Omental fat pad (tissue), 4 donors: ENCODE measurements at places on chromosomes 4 and X. TPM values are rescaled to one million over a fixed set of nuclear protein-coding genes. Genes with fewer than 3 reads are reported as not detected.

Gene LEF1
- total RNA-seq, result 3.2 TPM

DNA sequence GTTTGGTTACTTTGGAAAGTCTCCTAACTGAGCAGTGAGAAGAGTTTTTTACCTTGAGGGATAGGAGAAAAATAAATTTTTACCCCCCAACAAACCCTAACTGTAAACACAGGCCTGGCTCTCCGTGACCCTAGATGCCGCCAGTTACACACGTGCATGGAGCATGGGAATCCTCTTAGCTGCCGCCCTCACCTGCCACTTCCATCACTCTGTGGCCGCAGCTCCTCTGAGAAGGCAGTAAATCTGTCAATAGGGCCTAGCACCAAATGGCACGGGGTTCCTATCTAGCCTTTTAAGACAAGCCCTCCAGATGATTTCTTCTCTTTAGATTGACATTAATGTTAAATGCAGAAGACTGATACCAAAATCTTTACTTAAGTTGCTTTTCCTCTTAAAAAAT, 330.3 kb upstream of the FAM241A start:
- DNase-seq, result no peak

Gene MAGEC1
- total RNA-seq, result not detected

DNA sequence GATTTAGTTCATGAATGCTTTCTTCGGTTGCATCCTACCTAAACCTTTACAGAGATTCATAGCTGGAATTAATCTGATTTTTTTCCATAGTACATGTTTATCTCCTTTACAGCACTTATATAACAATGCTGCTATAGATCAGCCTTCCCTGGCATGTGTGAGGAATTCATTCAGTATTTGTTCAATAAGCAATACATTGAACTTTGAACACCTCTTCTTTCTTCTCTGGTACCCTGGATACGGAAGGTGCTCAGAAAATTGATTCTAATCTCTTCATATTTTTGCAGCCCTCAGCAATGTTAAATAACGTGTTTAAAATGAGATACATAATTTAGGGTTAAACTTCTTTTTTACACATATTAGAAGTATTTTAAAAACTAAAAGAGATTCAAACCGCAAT, 467.4 kb downstream of the TRIML1 start:
- no peak for DNase-seq

GRCh38 chr4:118035309-118035708, 1.0 kb downstream of the NDST3 start:
- no peak for DNase-seq

- no peak for DNase-seq
Measured at GRCh38 chrX:10992110-10992509, 119.0 kb upstream of the HCCS start.

DNA sequence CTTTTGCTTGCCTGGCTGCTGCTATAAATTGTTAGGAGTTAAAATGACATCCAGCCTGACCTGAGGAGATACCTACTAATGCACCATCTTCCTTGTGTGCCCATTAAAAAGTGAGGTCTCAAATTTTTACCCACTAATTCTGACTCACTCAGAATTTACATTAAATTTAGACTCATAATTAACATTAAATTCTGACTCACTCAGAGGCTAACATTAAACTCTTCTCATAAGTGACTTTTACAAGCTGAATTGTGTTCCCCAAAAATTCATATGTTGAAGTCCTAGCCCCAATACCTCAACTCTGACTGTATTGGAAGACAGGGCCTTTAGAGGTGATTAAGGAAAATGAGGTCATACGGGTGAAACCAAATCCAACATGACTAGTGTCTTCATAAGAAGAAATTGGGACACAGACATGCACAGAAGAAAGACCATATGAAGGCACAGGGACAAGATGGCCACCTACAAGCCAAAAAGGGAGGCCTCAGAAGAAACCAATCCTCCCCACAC, 11.8 kb downstream of the CASP6 start:
- no peak for DNase-seq

- DNase-seq, result no peak
Measured at GRCh38 chrX:87517571-87518141, at the start of gene KLHL4. KLHL4 (plus strand) TSS chrX:87517802; CDS start chrX:87517894, 92 bp downstream.

DNA sequence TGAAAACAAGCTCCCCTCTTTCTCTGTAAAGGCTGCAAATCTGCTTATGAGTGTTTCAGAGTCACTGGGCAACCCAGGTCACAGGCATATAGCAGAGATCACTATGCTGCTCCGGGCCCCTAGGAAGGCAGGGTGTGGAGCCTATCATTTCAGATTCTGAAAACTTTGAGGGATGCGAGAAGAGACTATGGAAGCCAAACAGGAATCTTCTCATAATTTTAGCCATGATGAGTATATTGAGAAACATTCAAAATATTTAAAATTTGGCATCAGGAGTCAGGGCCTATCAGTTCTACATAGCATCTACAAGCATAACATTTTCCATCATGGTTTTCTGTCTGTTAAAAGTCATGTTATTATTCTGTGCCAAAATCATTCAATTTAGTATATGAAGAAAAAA, 61.7 kb upstream of the ATXN3L start:
- no peak for DNase-seq

Gene ADH1A
- total RNA-seq, result 19.3 TPM

- DNase-seq, result no peak
Measured at GRCh38 chr4:154944996-154945395, 163.9 kb downstream of the RBM46 start.

DNA sequence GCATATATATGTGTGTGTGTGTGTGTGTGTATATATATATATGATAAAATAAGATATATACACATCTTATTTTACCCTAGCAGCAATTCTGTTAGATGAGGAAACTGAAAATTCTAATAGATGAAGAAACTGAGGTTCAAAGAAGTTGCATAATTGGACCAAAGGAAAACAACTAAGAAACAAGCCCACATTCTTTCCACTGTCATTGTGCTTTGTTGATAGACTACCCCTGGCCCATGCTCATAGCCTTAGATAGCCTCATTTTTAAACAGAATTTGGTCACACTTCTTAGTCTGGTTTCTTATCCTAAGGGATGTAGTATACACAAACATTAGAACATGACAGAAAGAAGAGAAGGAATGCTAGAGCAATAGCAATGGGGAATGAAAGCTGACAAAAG, 138.8 kb downstream of the NDST3 start:
- no peak for DNase-seq

DNA sequence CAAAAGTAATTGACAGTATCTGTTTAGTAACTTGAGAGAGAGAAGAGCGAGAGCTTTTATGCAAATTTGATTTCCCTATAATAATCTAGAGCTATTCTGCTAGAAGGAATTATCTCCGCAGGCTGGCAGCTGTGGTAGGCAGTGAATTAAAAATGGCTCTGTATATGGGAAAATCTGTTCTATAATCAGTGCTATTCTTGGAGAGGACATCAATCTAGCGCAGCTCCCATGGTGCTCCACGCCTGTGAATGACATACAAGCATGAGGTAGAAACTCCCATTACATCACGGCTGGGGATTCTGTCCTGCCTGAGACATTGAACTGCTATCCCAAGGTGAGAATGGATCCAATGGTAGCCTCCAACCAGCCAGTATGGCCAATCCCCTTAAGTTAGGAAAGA, 179.0 kb downstream of the DHX15 start:
- DNase-seq, result no peak
